ENCODE measurements at places on chromosomes 4 and X.

DNA sequence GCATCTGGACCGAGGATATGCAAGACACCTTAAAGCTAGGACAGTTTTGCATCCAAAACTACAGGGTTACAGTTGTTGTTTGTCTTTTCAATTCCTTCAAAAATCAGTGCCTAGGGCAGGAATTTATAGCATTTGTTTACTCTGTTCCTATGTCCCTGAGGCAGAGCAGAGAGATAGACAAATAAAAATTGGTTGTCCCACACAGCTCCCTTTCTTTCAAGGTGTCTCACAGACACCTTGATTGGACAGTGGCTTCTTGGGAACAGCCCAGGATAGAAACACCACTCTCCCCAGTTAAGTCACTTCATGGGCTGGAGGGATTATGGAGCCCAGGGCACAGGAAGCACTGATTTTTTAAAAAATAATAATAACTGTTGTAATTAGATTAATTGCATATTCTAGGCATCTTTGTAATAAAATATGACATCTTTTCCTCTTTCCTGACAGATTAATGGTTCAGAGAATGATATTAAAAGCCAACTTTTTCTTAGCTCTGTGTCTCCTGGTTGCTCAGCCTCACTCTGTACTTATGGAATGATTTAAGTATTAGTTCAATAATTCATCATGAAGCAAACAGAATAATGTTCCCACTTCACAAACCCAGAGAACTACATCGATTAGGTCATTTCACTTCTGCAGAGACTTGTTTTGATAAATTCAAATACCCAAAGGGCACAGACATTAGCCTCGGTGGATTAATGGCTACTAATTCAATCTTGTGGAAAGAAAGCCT, 8.2 kb downstream of the MAGEB17 start:
- DNase-seq = no peak

- no peak for DNase-seq
These were observed 11.2 kb downstream of the C1QTNF7 start for GRCh38 chr4:15438939-15439524.

DNA sequence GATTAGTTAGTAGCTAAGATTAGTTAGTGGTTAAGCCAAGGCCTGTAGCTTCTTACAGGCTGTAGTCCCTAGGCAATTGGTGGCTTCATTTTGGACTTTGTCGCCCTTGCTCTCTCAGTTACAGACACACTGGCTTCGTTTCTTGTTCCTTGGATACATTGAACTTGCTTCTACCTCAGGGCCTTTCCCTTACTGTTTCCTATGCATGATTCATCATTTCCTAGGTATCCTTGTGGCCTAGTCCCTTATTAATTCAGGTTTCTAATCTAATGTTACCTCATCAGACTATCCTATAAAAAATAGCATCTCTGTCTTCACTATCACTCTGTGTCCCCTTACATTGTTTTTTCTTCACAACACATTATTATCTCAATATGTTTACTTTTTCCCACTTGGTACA, 45.5 kb upstream of the LCORL start:
- DNase-seq = no peak

DNA sequence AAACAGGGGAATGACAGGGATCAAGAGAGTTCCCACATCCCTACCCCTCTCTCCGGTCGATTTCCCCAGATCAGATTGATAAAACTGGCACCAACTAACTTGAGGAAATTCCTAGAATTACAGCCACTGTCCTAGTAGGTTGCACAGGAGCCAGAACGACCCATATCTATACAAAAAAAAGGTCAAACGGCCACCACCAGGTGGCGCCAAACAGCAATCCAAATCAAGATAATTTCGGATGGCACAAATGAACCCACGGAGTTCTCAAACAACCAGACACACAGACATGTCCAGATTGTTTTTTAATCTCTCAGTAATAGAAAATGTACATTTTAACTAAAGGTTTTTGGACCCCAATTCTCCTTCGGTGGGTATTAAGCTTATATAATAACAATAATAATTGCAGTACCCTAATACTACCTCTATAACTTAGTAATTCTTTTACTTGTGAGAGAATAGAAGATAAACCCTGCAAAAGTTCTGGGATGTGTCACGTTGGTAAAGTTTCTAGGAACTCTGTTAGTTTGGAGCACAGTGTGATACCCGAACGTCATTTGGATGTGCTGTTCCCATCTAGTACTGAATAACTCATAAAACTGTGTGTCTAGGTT, 212.6 kb downstream of the SPOCK3 start:
- DNase-seq = peak; percentile 81

GRCh38 chr4:1239141-1239949, 9.6 kb downstream of the CTBP1 start:
- DNase-seq = no peak

DNA sequence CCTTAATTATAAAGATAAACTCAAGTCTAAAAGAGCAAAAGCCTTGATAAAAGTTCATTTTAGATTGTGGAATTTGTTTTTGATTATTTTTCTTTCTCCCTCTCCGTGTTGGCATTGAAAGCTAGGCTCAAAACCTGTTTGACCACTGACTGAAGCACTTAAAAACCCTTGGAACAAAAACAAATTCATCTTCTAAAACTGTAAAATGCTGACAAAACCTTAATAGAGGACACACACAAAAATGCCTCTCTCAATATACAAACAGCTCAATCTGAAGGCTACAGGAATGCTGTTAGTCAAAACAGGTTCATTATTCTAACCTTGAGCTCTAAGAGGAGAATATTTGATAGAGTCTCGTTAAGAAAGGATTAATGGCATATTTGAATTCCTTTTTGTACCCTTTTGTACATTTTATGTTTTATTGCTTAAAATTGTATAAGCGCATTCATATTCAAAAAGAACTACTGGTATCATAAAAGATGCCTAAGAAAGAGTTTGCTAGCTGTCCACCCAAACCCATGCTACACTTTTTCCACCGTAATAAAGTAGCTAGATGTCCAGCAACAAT, 74.3 kb upstream of the NAP1L5 start:
- peak; percentile 14 for DNase-seq

GRCh38 chr4:98873059-98873458, 55.9 kb downstream of the EIF4E start:
- DNase-seq = no peak

DNA sequence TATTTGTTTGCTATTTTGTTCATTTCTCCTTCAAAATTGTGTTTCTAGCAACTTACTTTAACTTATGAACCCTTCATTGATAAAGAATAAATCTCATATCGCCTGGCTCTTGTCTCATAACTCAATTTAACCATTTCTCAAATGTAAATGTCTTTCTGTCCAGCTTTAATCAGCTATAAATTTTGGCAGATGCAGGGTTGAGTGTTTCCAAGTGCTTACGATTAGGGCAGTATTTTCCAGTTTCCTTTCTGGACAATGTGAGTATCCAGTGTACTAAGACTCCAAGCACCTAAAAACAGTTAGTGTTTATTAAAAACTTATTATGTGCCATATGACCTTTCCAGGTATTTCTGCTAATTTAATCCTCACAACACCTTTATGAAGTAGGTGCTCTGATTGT, 218.6 kb upstream of the GK2 start:
- no peak for DNase-seq

GRCh38 chrX:70262952-70263567, 3.1 kb upstream of the P2RY4 start:
- peak; percentile 83 for DNase-seq

GRCh38 chr4:176044589-176044951, 21.1 kb upstream of the WDR17 start:
- DNase-seq = no peak

DNA sequence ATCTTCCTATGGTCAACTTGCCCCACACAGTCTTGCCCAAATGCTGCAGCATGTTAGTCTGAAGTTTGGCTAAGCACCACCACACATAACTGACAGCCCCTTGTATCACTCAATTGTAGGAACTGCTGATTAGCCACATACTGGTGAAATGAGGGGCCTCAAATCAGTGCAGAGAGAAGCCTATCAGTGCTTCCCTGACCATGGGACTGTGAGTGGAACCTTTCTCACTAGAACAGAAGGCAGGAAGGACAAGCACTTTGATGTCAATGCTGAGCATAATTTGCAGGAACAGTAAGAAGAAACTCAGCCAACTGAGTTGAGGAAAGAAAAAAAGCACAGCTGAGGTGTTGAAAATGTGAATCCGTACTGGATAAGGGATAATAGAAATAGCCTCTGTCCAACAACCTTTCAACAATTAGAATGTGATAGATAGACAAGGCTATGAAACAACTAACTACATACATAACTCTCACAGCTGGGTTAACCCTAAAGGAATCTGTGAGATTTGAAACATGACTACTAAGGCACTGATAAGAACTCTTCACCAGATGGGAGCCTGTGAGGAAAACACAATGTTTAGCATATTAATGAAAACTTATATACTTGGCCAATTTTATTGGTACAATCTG, 136.6 kb upstream of the SH3RF1 start:
- no peak for DNase-seq

- peak; percentile 27 for DNase-seq
These were observed 29.3 kb downstream of the FAM199X start for GRCh38 chrX:104195489-104196084.

GRCh38 chr4:54744487-54744886, 86.7 kb downstream of the KIT start:
- no peak for DNase-seq

DNA sequence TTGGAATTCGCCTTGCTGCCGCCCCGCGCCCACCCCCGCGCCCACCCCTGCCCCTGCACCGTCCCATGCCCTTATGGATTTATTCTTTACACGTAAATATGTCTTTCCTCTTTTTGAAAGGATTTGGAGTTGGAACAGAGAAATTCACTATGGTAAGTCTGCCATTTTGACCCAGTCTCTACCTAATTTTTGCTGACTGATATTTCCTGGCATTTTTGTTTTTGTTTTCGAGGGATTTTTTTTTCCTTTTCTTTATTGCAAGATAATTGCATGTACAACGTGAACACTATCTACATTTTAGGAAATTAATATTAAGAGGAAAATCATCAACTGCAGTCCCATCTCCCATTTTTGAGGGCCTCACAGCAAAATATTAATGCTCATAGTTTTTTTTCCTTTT, 468 bp upstream of the SPIN2B start:
- DNase-seq = no peak

- no peak for DNase-seq
These were observed 128.7 kb upstream of the MID1 start for GRCh38 chrX:10749113-10749512.

- DNase-seq = peak; percentile 56
These were observed 197.2 kb downstream of the GPM6A start for GRCh38 chr4:175614890-175615289.

Measured in HAP-1 (cell line).